ENCODE measurements at places on chromosomes 5 and 9.

GRCh38 chr5:153490118-153491037, at the start of gene GRIA1:
Gene GRIA1 (plus strand): TSS chr5:153490670.
- DNase-seq, result no peak

DNA sequence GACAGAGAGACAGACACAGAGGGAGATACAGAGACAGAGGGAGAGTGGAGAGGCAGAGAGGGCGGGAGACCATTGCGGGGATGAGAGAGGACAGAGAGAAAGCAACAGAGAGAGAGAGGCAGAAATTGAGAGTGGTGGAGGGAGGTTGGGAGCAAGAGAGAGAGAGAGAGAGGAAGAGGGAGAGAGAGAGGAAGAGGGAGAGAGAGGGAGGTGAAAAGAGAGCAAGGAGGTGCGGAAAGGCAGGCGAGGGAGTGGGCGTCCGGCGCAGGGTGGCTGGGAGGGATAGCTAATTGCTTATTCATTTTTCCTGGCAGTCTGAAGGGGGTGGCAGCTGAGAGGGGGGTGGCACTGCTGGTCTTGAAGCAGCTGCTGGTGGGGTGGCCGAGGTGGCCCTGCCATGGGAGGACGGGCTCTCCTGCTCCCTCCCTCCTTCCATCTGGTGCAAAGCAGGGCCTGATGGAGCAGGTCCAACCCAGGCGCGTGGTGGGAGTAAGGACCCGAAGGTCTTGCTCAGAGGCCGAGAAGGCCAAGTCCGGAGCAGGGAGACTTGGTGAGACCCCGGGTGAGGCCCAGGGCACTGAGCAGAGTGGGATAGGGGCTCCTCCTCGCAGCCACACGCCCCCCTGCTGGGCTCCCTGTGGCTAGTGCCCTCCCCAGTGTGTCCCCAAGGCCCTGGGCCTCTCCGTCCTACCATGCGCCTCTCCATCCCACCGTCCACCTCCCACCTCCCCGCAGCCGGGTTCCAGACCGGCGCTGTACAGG, 25.3 kb upstream of the RNU6ATAC start:
- DNase-seq, result no peak

- DNase-seq, result no peak
These were observed 55.5 kb downstream of the PRRC1 start for GRCh38 chr5:127572930-127573329.

DNA sequence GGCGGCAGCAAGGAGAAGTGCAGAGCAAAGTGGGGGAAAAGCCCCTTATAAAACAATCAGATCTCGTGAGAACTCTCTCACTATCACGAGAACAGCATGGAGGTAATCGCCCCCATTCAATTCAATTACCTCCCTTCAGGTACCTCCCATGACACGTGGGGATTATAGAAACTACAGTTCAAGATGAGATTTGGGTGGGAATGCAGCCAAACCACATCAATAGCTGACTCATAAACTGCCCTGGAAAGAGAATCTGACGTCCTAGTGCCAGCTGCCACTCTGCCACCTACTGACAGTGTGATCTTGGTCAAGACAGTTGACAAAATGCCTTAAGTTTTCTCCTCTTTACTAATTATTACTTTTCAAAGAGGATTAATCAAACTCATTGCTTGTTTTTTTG, 128.3 kb downstream of the GPBP1 start:
- DNase-seq, result no peak

DNA sequence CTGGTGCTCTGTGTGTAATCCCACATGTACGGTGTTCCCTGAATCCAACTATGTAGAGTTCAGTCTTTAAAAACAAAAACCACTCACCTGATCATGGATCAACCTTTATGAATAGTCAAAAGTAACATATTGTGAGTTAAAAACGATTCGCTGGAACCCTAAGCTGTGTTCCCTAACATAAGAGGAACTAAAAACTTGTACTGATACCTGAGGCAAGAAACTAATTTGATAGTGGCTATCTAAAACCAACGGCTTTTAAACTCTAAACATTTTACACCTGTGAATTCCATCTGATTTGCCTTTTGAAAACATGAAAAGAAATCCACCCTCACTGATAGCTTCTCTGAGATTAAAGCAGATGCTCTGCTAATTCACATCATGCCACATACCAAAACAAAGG, 101.5 kb downstream of the DEPDC1B start:
- no peak for DNase-seq

DNA sequence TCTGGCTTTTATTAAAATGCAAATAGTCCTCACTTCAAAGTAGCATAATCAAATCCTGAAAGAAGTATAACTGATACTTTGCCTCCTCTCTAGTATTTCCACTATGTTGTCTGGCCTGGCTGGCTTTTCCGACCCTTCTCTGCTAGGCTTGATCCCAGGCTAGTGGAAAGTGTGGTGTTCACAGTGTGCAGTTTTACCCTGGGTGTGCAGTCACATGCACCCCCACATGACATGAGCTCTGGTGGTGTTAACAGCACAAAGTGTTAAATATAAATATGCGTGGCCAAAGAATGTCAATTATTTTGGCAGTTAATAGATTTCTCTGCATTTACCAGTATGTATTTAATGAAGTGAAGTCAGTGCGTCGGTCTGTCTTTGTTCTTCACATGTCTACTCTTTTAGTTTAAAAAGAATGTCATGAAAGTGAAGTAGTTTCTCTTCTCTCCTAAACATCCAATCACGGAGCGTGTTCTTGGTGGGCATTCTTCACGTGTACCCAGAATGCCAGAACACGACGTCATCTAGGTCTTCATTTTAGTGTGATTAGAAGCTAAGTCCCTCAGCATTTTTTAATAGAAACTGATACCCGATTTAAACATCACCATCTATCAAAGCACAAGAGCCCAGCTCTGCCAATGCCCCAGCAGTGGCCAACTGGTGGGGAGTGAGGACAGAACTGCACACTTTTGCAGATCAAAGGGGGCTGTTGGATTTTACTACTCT, 286.4 kb downstream of the FANCC start:
- no peak for DNase-seq

DNA sequence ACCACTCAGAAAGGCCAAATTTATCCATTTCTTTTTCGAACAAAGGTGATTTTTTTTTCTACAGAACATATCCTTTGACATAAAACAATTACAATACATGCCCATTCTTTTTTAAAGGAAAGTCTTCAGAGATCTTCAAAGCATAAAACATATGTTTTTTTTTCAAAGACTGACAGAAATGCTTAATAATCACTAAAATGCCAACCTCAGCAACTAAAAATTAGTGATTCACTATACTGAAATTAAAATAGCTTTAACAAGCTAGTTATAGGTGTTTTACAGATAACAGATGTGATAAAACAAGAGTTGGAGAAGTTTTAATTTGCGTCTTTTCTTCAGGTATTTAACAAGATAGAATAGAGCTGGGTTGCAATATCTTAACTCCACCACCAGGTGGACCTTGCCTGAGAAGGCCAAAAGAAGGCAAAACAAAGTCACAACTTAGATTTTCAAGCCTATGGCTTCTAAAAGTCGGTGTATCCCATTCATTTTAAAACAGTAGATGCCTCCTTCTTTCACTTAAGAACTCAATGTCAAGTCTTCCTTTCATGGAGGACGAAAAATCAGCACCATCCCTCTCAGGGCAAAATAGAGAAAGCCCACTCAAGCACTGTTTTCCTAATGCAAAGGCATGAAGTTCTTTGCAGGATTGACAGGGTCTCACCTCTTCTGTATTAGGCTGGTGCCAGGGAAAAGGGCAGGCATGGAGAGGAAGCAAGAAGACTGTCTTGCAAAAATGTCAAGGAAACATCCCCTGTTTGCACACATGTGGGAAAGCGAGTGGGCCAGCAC, 31.1 kb upstream of the CPLX2 start:
- DNase-seq, result no peak

DNA sequence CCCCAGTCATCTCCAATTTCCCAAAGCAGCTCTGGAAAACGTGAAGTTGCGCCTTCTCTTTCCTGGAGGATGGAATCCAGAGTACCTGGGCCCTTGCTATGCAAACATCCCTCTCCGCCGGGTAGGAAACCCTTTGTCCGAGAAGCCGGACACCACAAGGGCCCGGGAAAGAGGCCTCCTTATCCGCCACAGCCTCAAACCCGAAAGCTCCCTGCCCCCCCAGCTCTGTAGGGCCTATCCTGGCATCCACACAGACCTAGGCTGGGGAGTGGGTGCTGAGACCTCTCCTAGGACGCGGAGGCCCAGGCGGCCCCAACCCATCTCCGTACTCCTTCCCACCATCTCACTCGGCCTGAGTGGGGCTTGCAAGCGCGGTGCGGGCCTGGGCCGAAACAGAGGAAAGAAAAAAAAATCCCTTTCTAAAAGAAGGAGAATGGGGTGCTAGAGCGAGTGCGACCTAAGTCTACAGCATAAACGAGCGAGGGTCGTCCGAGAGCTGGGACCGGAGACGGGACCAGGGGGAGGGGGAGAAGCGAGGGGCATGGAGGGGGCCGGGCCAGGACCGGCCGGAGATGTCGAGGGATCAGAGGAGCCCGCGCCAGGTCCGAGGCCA, 624 bp downstream of the FBXW11 start:
- DNase-seq, result peak; percentile 37
